ENCODE measurements at places on chromosomes 12 and 14. TPM values are rescaled to one million over a fixed set of nuclear protein-coding genes. Genes with fewer than 3 reads are reported as not detected.

- DNase-seq, result no peak
Measured at GRCh38 chr12:66119870-66120241, 10.7 kb downstream of the LLPH start.

DNA sequence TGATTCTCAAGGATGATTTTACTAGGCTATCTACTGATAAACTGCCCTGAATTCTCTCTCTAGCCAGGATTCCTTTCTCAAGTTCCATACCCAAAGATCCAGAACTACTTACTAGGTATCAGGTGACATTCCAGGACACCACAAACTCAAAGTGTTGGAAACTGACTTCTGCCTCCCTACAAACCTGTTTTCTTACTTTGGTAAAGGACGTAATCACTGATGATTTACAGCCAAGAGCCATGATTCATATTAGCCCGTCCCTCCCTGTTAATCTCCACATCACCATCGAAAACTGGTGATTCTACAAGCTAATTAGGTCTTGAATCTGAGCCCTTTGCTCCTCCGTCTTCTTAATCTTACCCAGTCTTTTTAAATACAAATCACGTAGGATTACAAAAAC is 1.0 kb upstream of the ATG14 start:
- no peak for DNase-seq

DNA sequence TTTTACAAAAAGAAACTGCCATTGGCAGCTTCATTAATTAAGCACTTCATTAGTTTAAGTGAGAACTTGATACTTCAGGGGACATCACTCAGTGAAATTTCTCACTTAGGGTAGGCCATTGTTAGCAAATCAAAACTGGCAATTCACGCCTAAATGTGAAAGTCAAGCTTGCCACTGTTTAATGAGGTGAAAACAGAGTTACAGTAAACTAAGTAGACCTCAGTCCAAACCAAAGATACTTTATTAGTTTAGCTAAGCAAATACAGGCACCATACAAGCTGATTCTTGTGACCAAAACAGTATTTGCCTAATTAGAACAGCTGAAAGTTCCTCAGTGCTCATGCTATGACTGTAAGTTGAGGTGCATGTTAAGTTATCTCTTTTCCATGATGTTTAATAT is 176.5 kb upstream of the CPNE8 start:
- no peak for DNase-seq

Gene IQSEC3
- total RNA-seq, result 2.7 TPM

Gene EVL
- 351 TPM for total RNA-seq

Gene SYNE2
- 28.1 TPM for total RNA-seq

Gene ASCL1
- total RNA-seq, result not detected

Gene SERPINA10
- not detected for total RNA-seq
